ENCODE measurements at places on chromosomes 1 and 21.
A peak's percentile ranks its signal among the peaks of the same experiment; 100 is the strongest.

- no peak for DNase-seq
Observed at GRCh38 chr1:184953600-184954219, 20.6 kb downstream of the NIBAN1 start.

DNA sequence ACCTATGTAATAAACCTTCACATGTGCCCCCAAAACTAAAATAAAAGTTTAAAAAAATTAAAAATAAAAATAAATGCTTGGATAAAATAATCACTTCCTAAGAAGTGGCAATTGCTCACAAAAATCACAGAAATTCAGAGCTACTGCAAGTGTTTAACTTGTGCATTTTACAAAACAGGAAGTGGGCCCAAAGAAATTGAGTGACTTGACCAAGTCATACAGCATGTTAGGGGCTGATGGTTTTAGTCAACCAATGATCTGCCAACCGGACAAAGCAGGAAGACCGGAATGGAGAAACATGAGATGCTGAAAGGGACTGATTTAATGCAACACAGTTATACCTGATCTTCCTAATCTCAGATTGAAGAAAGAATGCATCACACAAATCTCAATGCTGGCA is 96.5 kb downstream of the SMYD2 start:
- DNase-seq: no peak

DNA sequence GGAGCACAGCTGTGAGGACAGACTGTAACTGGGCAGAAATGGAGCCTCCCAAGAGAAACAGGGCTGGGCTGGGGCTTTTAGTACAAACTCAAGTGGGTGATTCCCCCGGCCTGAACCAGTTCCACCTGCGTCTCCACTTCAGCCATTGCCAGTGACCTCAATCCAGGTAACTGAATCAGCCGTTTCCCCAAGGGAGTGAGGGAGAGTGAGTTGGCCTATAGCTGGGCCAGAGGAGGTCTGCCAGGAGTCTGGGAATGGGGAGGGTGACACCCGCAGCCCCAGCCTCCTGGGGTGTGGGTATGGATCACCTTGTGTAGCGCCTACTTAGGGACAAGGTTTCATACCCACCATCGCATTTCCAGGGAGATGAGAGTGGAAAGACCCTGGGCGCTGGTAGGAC is 8.5 kb downstream of the SLC26A9 start:
- no peak for DNase-seq

GRCh38 chr1:237050915-237051314 is 8.9 kb downstream of the RYR2 start:
- no peak for DNase-seq

- no peak for DNase-seq
Observed at GRCh38 chr1:166069390-166069789, 97.4 kb downstream of the FAM78B start.

DNA sequence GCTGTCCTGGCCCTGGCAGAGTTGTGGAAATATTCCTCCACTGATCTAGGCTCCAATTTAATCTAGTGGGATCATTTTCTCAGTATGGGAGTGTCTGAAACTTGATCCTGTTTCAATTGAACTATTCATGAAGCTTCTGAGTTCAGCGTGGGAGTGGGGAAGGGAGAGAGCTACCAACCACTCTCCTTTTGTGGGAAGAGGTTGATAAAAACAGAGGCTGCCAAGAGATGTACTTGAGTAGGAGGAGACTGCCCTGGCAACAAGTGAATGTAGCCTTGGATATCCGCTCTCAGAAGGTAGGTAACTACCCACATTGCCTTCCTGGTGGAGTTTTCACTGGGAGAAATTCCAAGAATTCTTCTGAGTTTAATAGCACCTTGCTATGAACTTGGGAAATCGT is at the start of gene CTXND2:
Gene CTXND2 (plus strand): TSS at position 119 of the 400 bp plus-strand sequence. CDS start 25,179 bp downstream, outside the sequence.
- no peak for DNase-seq

GRCh38 chr1:228321895-228322294 is 84.7 kb downstream of the TRIM11 start:
- no peak for DNase-seq

- DNase-seq: no peak
Observed at GRCh38 chr1:201008666-201009360, 14.7 kb downstream of the KIF21B start.

DNA sequence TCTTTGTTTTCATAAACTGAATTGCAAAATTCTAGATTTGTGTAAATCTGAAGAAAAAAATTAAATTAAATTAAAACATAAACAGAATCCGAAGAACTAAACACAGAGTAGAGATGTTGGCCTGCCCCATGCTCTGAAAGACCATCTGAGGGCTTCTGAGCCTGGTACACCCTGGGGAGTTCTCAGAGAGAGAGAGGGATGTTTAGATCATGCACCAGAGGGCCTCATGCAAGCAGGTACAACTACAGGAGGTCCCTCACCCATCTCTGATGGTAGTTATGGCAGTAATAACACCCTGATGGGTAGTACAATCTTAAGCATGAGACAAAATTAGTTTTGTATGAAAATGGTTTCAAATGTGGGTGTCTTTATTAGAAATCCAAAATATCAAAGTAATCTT is 127.7 kb downstream of the TGFB2 start:
- DNase-seq: no peak

DNA sequence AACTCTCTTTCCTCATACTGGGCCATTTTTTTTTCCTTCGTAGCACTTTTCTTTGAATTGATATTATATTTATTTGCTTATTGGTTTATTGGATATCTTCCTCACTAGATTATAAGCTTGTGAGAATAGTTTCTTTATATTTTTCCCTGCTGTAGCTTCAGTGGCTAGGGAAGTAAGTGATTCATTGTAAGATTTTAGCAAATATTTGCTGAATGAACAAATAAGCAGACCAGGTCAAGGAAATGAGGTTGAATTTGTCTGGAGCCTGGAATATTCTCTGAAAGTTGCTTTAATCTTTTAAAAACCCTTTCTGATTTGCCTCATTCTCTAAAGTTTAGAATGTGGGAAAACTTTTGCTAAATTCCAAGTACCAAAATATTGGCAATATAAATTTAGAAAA is 80.2 kb downstream of the RABGAP1L start:
- DNase-seq: no peak

GRCh38 chr1:193083365-193084088 is 21.7 kb downstream of the GLRX2 start:
- peak; percentile 42 for DNase-seq

DNA sequence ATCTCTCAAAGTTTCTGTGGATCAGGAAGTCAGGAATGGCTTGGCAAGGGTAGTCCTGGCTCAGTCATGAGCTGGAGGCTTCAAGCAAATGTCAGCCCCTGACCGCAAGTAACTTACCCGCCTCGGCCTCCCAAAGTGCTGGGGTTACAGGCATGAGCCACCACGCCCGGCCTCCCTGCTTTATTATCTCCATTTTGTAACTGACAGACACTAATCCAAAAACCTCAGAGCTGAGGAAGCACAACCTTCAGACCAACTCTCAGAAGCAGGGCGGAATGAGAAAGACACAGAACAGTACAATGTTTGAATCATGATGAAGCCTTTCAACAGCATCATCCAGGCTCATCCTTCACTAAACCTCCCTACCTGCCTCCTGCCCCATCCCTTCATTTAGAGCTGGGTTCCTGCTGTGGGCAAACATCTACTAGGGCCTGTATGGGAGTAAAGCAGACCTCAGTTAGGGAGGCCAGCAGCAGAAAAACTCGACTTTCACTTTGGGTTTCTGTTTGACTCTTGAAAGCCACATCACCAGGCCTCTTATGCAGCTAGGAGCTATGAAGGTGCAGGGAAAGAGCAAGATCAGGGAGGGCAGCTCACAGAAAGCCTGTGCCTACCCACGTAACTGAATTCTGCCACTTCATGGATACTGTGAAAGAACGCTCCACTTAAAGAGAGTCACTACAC is 84.4 kb upstream of the RAB4A start:
- peak; percentile 77 for DNase-seq

DNA sequence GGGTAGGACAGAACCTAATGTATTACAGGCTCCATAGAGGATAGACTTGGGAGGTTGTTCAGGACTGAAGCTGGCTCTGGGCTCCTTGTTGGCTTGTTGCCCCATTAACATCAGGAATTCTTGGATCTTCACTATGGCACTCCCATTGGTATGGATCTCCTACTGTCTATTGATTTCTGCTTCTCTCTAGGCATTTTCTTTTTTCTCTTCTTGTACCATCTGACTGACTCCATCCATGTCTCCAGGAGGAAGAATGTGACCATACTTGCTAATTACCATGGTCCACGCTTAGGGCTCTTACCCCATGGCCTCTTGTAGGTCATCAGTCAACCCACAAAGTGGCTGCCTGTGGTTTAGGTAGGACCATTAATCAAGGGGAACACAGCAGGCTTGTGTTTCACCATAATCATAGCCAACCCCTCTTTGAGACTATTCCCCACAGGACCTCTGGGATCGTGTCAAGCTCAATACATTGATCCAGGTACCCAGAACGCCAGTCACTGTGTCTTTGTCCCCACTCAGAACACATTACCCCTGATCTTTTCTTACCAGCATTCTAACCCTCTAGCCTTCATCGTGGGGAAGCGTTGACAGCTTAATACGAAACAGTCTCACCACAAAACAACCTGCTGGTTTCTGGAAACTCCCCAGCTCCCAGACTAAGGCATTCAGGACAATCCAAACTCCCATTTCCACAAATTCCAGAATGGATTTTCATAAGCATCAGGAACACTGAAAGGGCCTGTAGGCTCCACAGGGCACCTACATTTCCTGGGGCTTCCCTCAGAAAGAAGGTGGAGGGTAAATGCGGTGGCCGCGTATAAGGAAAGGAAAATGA is 97.1 kb downstream of the ETS2 start:
- DNase-seq: no peak

GRCh38 chr1:178940068-178940765 is 69.3 kb upstream of the ANGPTL1 start:
- no peak for DNase-seq
